ENCODE measurements at places on chromosomes 16 and 17.

DNA sequence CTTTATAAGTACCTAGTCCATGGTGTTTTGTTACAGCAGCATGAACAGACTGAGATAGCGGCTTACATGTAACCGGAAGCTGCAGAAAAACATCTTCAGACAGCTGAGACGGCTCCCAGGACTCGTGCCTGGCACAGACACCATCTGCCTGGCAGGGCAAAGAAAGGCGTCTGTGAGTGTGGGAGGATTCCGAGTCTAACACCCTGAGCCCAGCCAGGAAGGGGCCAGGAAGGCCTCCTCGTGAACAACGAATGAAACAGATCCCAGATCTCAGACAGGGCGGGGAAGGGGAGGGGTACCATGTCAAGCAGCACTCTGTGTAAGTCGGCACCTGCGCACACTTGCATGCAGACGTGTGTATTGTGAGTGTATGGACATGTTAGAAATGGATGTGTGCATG lies 4.4 kb upstream of the CSNK1D start:
- no peak for DNase-seq

DNA sequence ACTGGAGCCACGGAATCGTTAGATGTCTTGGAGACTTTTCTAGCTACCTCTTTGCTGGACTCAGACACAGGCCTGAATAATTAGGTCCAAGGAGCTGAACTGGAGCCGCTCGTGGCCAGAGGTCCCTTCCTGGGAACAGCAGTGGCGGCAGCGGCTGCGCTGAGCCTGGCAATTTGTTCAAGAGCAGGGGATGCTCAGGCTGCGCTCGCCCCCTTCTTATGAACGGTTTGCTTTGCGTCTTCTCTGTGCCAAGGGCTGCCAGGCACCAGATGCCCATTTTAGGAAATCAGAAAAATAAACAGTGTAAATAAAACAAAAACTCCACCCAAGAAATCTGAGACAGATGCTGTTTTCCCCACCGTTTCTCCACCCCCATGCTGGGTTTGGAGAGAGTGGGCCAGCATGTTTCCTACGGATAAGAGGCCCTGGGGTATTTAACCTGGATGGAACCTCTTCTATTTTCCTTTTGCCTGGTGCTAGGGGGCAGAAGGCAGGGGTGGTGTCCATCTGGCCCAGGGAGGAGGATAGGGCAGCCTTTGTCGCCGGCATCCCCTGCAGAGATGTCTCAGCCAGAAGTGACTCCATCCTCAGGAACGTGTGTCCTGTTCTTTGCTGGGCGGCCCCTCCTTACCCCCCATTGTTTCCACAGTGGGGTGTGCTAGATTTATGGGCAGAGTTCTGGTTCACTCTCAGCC lies 163.4 kb downstream of the SEC14L1 start:
- no peak for DNase-seq

DNA sequence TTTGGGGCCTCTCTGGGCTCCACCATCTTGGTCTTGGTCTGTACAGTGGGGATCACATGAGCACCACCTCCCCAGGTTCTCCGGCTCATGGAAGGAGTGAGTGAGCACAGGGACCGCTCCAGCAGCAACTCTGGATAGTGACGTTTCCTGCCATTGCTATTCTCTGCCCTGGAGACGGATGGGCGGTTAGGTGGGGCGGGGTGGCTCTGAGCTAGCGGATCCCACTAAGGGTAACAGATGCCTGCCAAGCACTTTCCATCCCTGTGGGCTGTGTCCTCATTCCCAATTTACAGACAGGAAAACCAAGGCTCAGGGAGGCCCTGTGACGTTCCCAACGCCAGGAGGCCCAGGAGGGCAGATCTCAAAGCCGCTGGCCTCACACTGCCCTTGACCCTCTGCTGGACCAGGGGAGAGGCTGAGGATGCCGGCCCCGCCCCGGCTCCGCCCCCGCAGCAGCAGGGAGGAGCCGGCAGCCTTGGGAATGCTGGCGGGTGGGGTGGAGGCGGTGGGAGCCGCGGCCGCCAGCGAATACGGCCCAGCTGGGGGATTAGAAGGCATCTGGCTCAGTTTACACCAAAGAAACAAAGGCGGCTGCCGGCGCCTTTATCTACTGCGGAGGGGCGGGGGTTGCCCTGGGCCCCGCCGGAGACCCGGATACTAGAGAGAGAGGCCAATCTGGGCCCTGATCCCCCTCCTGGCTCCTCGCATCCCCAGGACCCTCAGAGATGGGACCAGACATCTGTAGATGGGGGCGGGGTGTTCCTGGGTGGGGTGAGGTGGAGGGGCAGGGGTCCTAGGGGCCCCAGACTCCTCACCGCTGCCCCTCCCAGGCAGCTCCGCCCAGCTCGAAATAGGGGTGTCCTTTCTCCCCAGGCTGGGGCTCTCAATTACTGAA lies 122.3 kb upstream of the CIBAR2 start:
- no peak for DNase-seq

DNA sequence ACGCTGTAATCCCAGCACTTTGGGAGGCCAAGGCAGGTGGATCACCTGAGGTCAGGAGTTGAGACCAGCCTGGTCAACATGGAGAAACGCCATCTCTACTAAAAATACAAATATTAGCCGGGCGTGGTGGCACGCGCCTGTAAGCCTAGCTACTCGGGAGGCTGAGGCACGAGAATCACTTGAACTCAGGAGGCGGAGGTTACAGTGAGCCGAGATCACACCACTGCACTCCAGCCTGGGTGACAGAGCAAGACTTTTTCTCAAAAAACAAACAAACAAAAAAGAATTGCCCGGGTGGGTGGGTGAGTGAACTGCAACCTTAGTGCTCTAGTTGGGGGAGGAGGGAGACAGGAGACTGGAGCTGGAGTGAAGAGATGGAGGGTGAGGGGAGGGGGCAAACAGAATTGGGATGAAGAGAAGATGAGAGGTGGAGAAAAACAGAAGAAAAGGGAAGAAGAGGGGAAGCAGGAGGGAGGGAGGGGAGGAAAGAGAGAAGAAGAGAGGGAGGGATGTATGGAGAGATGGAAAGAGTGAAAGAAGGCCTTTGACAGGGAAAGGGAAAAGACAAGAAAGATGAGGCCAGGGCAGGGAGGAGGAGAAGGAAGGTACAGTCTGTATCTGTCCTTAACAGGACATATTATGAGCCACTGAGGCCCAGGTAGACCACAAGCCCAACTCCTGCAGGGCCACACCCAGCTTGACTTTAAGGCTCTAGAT lies 5.5 kb upstream of the SRCIN1 start:
- DNase-seq = no peak

DNA sequence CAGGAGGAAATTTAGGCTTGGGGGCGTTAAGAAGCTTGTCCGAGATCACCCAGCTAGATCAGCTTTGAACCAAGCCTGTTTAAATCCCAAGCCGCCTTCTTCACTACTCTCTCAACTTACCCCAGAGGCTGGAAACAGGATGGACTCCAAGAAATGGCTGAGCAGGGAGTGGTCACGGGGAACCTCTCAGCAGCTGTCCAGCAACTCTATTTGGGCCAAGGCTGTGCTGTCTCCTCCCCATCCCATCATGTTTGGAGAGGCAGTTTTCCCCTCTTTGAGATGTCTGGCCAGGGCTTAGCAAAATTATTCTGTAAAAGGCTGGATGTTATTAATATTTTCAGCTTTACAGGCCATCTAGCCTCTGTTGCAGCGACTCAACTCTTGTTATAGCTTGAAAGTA lies 305.7 kb downstream of the RBFOX1 start:
- DNase-seq = no peak

GRCh38 chr17:36755586-36755985 lies 154.2 kb downstream of the MRM1 start:
- DNase-seq = peak; percentile 40

DNA sequence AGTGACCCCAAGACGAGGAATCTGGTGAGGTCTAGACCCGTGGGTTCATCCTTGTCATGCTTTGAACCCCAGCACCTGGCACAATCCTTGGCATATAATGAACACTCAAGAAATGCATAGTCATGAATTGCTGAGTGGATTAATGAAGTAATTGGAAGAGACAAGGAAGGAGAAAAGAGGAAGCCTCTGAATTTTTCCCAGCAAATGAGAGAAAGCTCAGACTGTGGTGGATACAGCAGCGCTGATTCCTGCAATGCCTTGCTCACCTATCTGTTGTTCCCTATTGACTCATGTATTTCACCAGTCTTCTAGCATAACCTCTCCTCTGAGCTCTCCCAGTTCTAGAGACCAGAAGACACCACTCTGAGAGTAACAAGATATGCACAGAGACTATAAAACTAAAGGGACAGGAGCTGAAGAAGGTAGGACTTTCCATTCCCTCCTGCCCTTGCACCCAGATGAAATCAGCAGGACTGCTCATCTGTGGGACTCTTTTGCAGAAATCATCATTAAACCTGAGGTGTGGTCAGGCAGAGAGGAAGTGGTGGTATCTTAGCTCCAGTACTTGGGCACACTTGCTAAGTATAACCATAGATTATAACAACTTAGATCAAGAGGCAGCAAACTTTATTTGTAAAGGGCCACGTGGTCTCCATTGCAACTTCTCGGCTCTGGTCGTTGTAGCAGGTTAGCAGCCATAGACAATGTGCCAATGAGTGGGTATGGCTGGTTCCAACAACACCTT lies 102.8 kb downstream of the MAF start:
- no peak for DNase-seq

DNA sequence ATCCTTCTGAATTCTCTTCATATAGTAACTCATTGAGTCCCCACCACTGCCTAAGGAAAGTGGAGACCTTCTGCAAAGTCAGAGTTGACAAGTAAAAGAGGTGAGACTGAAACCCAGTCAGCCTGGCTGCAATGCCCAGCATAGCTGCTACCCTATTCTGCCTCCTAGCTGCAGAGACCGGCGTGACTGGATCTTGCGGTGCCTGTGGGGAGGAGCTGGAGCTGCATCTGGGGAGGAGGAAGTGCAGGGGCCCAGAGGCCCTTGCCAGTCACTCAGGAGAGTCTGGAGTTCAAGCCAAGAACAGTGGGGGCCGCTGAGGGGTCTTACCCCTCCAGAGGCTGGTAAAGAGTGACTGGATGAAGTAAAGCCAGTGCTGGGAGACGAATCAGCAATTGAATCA lies 35.0 kb upstream of the ZNF423 start:
- no peak for DNase-seq

- no peak for DNase-seq
These were observed 92.3 kb downstream of the PITPNC1 start for GRCh38 chr17:67469208-67469980.

DNA sequence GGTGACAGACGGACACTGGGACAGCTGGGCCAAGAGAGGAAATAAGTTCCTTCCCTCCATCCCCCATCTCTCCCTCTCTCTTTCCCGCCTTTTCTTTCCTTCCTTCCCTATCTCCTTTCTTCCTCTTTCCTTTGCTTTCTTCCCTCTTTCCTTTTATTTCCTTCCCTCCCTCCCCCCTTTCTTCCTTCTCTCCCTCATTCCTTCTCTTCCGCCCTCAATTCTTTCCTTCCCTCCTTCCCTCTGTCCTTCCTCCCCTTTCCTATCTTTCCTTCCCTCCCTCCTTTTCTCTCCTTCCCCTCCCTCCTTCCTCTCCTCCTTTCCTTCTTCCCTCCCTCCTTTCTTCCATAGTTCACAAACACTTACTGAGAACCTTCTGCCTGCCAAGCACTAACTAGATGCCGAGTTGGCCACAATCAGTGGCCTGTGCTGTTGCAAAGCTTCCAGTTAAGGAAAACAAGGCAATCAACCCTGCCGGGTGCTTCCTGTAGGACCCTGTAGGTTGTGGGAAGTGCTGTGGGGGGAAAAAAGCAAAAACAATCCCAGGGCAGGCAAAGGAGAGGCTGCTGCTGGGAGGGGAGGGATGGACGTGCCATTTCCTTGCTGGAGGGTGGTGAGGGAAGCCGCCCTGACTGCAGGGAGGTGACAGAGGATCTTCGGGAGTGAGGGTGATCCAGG lies 31.7 kb downstream of the ABCC6 start:
- no peak for DNase-seq

GRCh38 chr17:57516290-57517230 lies 228.5 kb downstream of the CCDC182 start:
- DNase-seq = no peak

- DNase-seq = no peak
These were observed 58.1 kb downstream of the MPHOSPH6 start for GRCh38 chr16:82111944-82112343.

DNA sequence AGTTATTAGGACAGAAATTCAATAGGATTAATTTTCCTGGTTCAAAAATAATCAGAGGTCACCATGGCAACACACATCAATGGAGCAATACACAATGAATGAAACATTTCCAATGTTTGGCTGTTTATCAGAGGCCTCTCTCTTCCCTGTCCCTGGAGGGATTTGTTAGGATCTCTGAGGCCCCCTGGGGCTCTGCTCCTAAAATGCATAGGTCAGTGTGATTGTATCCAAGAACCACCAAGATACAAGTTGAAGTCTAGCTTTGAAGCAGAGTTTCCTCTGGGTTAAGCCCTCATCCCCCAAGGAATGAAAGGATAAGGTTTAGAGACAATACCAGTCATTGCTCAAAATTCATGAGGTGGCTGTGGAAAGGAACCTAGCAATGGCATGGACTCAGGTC lies 561.2 kb upstream of the C16orf82 start:
- no peak for DNase-seq

DNA sequence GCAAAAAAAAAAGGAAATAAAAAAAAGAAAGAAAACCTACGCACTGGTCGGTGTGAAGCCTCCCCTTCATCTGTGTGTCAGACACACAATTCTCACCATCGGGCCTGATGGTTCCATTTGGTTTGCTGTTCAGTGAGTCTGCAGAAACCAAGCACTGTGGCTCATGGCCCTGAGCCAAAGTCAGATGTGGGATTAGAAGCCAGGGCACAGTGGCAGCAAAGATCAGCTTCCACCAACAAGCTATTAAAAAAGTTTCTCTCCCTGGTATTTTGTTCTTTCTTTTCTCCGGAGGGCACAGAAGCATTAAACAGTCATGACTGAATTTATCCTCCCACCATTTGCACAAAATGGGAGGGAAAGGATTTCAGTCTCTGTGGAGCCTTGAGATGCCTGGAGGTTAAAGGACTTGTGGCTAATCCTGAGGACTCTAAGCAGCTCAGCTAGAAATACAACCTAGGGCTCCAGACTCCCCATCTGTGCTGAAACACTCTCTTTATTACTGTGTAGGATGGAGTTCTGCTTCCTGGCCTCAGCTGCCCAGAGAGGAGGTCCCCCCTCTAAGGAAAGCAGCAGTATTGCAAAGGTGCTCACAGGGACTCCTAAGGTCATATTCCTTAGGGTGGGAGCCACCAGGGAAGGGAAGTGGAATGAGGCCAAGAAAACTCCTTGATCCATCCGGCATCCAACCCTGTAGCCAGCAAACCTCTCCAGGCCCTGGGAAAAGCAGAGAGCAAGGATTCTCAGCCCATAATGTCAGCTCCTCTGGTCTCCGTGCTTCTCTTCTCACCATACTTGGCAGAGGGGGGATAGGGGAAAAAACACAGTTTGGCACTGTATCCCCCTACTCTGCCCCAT lies 28.2 kb downstream of the SLC39A11 start:
- DNase-seq = no peak

All from NCI-H1930 (cell line).